ENCODE measurements at places on chromosomes 1 and 21.
A peak's percentile ranks its signal among the peaks of the same experiment; 100 is the strongest.

DNA sequence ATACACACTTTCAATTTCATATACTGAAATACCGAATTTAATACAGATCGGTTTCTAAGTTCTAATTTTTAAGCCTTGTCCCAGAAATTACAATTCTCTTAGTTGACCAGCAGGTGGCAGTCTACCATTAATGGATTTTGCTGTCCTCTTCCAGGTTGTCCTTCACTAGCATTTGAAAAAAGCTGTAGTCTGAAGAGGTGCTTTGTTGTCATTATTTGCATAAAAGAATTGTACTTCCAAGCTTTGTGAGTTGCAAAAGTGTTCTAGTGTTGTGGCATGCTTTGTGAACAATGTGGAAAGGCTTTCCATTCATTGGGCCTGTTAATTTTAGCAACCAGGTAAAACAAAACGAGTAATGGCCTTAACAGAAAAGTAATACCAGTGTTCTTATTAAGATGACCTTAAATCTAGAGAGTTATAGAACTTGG is 193.6 kb downstream of the RPS6KC1 start:
- DNase-seq, result peak; percentile 22

DNA sequence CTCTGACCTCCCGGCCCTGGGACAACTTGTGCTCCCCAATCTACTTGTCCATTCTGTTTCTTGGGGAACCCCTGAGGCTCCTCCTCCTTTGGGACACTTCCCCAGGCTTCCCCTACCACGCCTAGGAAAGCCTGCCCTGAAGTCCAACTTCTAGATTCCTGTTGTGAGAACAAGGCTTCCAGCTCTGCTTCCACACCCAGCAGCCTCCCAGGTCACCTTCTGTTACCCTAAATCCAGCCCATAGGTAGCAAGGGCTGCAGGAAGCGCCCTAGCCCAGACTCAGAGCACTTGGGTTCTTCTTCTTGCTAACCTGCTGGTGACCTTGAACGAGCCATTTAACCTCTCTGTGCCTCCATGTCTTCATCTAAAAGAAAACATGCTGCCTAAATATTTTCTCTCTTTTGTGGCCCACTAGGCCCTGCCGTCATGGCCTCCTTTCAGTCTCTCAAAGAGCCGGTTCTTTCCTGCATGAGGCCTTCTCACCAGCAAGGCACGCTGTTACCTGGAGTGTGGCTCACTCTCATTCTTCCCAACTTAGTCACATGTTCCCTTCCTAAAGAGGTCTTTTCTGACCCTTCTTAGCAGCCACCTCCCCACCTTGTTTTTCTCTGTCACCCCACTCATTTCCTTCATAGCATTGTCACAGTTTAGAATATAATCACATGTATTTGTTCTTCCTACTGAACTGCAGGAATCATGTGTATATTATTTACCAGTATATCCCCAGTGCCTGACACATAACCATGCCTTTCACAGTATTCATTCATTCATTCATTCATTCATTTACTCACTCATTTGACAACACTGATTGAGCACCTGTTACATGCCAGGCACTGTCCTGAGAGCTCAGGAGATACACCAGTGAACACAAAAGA is 1.4 kb downstream of the CAPN2 start:
- no peak for DNase-seq

- peak; percentile 67 for DNase-seq
These were observed 20.1 kb downstream of the FAAP20 start for GRCh38 chr1:2174348-2175054.

DNA sequence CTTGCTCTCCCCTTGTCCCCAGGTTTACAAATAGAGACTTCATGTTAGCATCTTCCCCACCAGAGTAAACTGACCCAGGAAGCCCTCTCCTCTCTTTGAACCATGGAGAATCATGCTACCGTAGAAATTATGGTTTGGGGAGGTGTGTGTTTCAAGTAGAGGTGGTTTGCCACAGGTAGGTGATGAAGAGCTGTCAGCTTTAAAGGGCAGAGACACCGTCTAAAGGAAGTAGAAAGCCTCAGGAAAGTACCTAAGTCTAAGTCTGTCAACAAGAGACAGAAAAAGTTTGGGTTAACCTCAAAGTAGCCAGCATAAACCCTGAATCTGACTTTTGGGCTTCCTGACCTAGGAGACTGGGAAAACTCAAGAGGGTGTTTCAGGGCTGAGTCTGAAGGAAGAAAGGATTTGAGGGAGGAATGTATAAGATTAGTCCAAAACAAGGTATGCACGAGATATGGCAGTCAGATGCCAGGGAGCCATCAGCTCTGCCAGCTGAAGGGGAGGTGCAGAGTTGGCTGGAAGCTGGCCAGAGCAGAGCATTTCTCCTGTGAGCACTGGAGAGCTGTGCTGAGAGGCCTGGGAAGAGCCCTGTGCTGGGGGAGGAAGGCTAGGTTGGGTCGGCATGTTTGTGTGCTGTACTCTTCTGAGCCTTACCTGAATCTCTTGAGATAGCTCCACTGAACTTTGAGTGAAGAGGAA is 14.3 kb downstream of the ADAMTSL4 start:
- DNase-seq, result peak; percentile 50

- no peak for DNase-seq
These were observed 61.3 kb downstream of the SLC66A1 start for GRCh38 chr1:19373211-19374082.
